ENCODE measurements at places on chromosomes 6 and 20.

GRCh38 chr6:71886184-71887005, at the start of gene RIMS1:
TSS of gene RIMS1 (plus strand) at chr6:71886550. CDS start at chr6:71887024, 474 bp downstream.
- DNase-seq, result peak; percentile 1

DNA sequence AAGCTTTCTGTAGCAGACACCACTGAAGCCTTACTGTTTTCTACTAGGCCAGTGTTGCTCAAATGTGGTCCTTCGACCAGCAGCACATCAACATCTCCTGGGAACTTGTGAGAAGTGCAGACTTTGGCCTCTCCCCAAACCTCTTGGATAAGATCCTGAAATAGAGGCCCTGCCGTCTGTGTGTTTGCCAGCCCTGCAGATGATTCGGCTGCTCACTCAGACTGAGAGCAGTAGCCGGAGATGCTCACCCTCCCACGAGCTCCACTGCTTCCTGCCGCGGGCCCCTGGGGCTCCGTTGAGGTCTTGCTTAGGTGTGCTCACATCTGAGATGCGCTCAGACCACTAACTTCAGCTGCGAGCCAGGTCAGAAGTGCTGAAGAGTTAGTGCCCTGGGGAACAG, 129.5 kb upstream of the SSTR4 start:
- DNase-seq, result peak; percentile 1

DNA sequence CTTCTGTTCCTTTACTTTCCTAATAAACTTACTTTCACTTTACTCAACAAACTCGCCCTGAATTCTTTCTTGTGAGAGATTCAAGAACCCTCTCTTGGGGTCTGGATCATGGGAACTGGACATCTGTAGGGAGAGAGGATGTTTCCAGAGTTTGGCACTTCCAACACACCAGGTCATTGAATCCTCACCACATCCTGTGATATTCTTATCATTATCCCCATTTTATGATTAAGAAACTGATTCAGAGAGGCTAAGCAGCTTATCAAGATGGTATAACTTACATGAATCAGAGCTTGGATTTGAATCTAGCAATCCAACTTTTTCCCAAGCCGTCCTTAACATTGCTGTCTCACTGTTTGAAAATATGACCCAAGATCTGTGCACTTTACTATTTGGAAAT, 15.5 kb downstream of the PPIL6 start:
- DNase-seq, result no peak

DNA sequence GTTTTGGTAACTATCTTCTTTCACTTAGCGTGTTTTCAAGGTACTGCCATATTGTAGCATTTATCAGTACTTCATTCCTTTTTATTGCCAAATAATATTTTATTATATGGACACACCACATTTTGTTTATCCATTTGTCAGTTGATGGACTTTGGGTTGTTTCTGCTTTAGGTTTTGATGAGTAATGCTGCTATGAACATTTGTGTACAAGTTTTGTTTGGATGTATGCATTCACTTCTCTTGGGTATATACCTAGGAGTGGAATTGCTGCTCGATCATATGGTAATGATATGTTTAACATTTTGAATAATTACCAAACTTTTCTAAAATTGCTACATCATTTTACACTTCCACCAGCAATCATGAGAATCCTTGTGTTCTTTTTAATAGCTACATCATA, 6.4 kb upstream of the SLC22A7 start:
- no peak for DNase-seq

DNA sequence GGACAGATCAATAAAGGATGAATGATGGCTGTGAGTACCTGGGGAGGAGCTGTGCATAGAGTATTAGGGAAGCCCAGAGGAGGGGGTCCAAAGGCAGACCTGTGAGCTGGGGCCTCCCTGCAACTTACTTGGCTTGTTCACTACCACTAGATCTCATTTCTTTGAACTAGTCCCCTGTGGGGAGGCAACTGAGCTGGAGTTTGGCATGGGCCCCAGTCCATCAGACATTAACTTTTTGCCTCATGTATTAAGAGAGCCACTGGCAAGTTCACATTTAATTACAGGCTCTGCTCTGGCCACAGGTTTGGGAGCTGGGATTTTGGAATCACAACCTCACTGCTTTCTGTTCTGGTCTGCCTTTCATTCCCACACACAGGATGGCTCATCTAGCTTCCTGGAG, 254.1 kb downstream of the PRL start:
- no peak for DNase-seq

DNA sequence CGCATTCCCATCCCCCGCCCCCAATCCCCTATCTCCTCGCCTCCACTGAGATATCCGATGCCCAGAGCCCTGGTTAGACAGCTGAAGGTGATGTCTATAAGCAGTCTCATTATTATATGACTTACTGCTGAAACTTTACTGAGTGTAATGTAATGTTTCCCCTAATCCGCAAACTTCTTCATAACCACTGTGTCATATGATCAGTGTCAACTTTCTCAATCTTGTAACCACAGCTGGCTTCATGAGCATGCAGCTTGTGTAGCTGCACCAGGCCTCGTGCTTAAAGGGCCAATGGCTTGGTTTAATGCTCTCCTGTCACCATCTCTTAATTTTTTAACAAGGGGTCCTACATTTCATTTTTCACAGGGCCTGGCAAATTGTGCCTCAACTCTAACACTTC, 8.1 kb downstream of the ASIP start:
- peak; percentile 55 for DNase-seq

GRCh38 chr6:41430875-41431274, 95.5 kb downstream of the NCR2 start:
- no peak for DNase-seq
